NT2/D1 (cell line): ENCODE measurements at places on chromosomes 6 and 20.
A peak's percentile ranks its signal among the peaks of the same experiment; 100 is the strongest.

GRCh38 chr6:157791450-157791849 lies 31.6 kb upstream of the SNX9 start:
- no peak for DNase-seq

DNA sequence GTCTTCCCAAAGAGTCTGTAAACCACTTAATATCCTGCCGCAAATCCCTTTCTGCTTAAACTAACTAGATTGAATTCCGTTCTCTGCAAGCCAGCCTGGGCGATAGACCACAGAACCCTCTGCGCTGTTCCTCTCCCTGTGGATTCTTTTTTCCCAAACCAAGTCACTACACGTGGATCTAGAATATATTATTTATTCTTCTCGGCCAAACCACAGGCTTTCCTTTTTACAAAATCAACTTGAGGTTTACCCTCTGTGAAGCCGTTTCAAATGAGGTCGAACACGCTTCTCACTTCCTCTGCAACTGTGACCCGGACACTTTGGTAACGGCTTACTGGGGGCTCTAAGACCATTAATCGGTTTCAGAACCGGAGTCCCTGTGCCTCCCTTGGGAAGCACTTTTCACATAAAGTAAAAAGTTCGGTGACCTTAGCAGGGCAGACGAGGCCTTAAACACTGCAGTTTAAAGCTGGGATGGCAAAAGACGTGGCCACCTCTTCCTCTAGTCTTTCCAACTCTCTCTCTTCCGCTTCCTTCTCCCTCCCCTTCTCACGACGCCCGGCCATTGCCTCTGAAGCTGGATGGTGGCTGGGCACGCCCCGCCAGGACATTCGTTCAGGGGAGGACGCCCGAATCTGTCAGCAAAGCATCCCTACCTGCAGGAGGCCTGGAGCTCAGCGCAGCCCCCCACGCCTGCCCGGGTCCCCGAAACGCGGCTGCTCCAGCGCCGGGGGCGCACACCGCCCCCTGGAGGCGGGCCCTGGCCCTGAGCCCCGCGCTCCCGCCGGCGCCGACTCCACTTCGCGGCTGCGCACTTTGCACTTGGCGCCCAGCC lies 55.0 kb upstream of the FOXC1 start:
- DNase-seq: no peak

DNA sequence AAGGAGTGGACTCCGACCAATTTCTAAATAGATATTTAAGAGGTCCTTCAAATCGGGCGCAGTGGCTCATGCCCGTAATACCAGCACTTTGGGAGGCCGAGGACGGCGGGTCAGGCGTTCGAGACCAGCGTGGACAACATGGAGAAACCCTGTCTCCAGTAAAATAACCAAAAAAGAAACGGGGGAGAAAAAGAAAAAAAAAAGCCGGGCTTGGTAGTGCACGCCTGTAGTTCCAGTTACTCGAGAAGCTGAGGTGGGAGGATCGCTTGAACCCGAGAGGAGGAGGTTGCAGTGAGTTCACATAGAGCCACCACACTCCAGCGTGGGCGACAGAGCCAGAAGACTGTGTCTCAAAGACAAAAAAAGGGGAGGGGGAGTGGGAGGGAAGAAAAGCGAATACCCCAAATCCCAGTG lies 53.3 kb upstream of the HFE start:
- DNase-seq: no peak

- no peak for DNase-seq
Measured at GRCh38 chr6:111995404-111995803, 58.5 kb upstream of the CCN6 start.

GRCh38 chr6:44096612-44097011 lies 30.6 kb downstream of the MRPL14 start:
- no peak for DNase-seq

- no peak for DNase-seq
Measured at GRCh38 chr6:75775219-75775618, 26.2 kb downstream of the MYO6 start.

DNA sequence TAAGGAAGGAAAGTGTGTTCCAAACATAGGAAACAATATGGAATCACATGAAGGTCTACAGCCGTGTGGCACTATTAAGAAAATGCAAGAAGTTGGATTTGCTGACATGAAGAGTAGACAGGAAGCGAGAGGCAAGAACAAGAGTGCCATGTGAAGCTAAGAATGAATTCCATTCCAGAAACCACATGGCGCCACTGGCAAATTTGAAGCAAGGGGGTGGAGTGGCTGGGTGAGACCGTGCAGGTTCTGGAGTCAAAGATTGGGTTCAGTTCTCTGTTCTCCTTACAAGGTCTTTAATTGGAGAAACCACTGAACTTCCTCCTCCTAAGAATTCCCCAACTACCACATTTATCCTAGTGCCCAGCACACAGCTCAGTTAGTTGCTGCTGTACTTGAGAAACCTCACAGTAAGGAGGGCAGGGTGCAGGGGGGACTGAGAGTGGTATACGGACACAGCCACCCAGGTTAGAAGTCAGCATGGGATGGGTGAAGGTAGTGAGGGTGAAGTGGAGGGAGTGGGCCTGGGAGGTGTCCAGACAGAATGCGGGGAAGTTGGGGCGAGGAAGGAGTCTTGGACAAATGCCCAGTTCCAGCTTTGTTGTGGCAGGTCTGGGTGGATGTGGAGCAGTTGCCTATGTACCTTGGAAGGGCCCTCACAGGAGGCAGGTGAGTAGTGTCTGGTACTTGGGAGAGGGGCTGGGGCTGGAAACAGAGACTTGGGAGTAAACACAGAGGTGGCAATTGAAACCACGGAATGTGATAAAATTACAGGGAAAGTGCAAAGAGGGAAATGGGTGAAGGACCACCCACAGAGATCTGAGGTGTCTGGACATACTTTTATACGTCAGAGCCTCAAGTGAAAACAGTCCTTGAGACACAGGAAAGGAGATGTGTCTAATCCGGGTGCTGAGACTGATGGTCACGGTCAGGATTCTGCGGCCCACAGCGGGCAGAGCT lies 14.3 kb downstream of the LYRM4 start:
- DNase-seq: no peak

GRCh38 chr6:169966312-169967181 lies 215.1 kb downstream of the ERMARD start:
- DNase-seq: no peak

- no peak for DNase-seq
Measured at GRCh38 chr6:149122850-149123821, 194.4 kb upstream of the TAB2 start.

DNA sequence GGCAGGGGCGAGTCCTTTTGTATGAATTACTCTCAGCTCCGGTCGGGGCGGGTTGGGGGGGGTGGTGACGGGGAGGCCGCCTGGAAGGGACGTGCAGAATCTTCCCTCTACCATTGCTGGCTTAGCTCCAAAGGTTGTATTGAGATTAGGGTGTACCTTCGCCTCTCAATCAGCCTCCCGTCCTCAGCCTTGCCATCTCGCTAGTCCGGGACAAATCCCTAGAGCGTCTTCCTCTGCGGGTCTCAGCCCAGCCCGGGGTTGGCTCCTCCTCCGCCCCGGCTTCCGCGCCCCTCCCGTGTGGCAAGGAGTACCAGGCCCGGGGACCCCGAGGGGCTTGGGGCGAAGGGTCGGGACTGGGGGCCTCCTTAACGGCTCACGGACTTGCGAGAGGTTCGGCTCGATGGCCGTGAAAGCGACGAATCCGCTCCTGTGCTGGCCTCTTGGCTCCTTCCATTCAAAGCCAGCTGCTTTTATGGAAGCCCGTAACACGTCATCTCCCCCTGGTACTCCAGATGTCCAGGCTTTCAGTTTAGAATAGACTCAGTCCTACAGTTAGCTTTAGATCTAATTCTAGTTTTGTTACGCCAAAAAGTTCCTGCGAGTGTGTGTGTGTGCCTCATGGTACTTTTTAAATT lies 636 bp upstream of the EEF1A1 start:
- no peak for DNase-seq

- no peak for DNase-seq
Measured at GRCh38 chr20:24357931-24358330, 111.5 kb upstream of the SYNDIG1 start.

DNA sequence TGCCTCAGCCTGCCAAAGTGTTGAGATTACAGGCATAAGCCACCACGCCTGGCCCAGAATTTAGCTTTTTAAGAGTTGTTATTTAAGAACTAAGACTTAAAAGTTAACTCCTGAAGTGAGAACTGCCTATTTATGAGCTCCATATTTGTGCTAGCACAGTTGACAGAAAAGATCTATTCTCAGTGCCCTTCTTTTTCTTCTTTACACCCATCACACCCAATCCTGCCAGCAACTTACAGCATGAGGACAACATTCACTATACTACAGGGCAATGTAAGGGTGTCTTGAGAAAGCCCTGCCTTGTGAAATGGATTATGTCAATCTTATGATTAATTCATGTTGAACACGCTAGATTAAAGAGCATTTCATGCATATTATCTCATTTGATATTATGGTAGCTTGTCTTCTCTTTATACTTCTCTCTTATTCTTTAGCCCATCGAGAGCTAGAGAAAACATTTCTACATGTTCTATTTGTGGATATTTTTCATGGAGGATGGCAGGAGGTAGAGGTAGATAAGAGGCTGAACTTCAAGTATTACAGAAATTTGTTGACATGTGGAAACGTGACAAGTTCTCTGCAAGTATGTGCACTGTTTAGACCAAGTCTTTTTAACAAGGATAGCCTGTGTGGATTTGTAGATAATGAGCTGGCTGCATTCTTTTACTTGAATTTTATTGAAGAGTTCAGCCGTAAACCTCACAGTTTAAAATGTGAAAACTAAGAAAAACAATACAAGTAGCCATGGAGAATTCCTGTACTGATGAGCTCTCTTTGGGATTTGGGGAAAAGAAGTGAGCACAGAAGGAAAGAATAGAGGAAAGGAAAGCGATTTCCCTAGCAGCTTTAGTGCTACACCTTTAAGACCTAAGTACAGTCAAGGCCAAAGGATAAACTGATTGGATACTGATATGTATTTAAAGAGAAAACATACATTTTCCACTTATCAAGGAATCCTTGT lies 212.2 kb downstream of the ARHGAP18 start:
- no peak for DNase-seq

DNA sequence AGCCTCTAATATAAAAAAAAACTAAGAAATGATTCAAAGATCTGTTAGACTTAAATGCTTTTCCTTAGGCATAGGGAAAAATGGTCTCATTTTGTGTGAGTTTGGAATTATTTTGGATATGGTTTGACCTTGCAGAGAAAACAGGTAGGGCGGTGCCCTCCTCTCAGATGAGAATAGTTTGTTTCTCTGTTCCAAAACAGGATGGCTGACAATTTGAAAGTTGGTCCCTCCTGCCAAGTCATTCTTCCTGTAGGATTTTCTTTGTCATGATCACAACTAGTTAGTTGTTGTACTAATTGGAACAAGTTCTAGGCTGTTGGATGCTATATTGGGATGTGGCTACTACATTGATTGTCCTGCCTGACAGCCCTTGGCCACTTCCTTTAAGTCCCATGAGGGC lies 108.6 kb downstream of the BCKDHB start:
- no peak for DNase-seq

- DNase-seq: no peak
Measured at GRCh38 chr20:24144371-24144770, 155.8 kb upstream of the GGTLC1 start.

GRCh38 chr20:1177680-1178079 lies 7.1 kb downstream of the TMEM74B start:
- DNase-seq: peak; percentile 38

DNA sequence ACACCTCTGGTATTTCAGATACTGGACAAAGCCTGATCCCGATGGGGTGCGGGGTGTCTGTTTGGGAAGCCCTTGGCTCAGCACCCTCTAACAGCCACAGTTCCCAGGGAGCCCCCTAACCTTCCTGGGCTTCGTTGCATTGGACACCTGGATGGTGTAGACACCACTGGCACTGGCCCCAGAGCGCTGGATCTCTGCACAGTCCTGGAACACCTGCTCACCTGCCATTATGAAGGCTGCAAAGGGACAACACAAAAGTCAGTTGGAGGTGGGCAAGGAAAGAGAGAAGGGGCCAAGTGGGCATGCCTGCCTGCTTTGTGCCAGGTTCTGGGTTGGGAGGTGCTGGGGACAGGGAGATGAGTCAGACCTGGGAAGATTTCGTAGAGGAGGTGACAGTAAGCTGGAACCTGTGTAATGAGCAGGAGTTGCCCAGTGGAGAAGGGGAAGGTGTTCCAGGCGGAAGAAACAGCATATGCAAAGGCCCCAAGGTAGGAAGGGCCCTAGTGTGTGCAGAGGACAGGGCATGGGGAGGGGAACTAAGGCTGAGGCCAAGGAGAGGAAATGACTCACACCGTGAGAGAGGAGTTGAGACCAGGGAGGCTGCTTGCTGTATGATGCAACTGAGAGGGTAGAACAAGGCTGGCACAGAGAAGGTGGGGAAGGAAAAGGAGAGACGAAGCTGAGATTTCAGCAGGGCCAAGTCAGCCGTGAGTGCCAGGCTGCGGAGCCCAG lies 34.9 kb downstream of the ANGPT4 start:
- DNase-seq: no peak

- no peak for DNase-seq
Measured at GRCh38 chr6:138084904-138085838, 22.0 kb downstream of the PERP start.

DNA sequence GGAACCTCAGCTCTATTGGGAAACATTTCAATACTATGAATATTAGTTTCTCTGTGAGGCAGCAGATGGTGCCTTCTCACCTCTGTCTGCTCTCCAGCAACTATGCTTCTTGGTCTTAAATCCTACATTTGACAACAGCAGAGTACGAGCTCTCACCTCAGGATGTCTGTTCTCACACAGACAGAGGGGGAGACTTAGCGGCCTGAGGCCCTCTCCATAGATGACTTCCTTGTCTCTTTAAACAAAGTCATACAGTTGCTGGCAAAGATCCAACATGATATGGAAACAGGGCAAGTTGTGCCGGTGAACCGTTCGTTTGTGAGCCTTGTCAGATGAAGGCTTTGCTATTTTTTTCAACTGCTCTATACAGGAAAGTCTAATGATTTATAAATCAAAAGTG lies 43.7 kb upstream of the GABRR1 start:
- no peak for DNase-seq

DNA sequence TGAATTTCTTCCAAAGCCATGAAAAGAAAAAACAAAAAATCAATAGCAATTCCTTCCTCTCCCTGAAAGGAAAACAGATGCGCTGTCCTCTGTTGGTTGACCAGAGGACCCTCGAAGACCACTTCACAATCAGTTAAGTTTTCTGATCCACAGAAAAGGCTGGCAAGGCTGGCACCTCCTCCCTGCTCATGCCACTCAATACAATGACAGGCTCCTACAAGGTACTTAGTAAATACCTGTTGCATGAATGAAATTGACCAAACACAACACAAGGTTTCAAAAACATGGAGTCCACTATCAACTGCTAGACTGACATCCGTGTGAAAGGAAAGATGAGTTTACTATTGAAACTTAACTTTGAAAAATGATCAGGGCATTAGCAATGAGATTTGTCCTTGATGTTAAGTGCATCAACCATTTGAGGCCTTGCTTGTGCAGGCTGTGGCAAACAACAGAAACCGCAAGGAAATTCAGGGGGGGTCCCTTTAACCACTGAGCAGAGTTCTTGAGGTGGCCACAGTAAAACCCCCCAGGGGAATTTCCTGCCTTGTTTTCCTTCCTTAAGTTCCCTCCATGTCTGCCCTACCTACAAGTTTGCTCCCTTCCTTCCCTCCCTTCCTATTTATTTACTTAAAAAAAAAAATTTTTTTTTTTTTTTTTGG lies 27.9 kb upstream of the RTF2 start:
- no peak for DNase-seq
